A172 (cell line): ENCODE measurements at places on chromosomes 16 and 17.

GRCh38 chr17:7177954-7178477 lies 1.2 kb downstream of the ASGR1 start:
- DNase-seq, result peak; percentile 29

DNA sequence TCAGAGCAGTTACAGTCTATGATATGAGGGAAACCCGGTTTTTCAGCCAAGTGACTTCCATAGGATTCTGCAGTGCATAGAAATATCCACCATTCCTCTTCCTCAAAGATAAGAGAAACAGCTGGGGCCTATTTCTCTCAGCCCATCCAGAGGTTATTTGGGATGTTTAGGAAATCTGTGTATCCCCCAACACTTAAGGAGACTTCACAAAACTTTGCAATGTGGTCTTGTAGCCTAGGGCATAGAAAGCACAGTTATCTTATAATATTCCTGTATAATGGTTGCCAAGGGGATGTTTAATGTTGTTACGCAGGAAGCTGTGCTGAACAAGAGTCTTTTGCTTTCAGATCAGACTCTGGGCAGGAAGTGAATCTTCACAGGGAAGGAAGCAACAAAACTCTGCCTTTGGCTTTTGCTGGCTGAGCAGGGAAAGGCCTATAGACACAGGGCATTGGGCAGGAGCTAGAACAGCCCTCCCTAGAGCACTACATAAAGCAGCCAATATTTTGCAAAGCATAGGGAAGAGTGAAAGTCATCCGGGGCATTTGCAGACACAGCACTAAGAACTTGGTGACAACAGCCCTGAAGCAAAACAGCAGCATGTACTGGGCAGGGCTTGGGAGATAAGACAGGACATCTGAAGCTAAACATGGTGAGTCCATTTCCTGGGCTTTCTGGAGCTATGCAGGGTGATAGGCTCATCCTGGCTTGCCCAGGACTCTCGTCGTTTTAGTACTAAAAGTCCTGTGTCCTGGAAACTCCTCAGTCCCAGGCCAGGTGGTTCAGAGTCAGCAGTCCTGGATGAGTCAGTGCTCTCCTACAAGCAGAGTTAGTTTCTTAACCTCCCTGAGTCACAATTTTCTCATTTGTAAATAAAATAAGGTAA lies 18.7 kb upstream of the BEAN1 start:
- DNase-seq, result peak; percentile 91

- DNase-seq, result no peak
Observed at GRCh38 chr17:79065105-79065670, 9.4 kb upstream of the ENGASE start.

- DNase-seq, result no peak
Observed at GRCh38 chr16:88393571-88393970, 10.8 kb downstream of the ZNF469 start.

DNA sequence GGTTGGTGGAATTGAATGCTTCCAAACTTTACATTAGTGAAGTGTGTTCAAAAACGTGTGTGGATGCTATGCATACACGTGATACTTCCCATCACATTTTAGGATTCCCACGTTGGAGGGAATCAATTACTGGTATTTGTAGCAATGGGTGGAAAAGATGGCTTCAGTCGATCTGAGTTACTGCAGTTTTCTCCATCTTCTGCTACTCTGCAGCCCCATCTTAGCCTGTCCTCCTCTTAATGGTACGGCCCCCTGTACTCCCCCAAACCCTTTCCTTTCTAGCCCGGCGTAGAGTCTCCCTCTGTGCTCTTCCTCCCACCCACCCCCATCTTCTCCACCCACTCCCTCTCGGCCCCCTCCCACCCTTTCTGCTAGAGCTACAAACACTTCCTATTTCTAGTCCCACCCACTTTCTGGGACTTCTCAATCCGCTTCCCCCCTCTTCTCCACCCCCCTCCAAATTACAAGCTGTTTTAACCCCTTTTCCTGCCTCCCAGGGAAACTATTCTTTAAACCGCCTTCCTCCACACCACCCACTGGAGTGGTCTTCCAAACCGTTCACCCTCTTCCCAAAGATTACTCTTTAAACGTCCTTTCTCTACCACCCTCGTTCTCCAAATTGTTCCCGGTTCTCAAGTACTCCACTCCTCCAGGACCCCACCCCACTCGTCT lies 1.1 kb downstream of the CHTF8 start:
- peak; percentile 45 for DNase-seq

GRCh38 chr16:49822649-49823370 lies 33.1 kb downstream of the ZNF423 start:
- DNase-seq, result no peak

DNA sequence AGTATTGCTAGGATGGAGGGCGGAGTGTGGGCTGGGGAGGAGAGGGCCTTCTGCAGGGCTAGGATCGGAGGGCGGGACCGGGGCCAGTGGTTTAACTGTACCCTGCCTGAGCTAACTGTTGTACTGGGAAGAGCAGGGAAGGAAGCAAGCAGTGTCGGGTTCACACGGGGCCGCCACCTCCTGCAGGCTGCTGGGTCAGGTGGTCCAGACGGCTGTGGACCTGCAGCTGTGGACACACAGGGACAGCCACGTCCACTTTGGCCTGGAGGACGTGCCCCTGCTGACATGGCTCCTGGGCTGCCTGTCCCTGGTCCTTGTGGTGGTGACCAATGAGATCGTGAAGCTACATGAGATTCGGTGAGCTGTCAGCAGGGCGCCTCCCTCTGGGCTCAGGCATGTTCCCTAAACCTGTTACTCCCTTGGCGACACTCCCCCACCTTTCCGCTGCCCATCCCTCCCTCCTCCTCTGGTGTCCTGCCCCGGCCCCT lies 16.6 kb downstream of the CASKIN2 start:
- no peak for DNase-seq

DNA sequence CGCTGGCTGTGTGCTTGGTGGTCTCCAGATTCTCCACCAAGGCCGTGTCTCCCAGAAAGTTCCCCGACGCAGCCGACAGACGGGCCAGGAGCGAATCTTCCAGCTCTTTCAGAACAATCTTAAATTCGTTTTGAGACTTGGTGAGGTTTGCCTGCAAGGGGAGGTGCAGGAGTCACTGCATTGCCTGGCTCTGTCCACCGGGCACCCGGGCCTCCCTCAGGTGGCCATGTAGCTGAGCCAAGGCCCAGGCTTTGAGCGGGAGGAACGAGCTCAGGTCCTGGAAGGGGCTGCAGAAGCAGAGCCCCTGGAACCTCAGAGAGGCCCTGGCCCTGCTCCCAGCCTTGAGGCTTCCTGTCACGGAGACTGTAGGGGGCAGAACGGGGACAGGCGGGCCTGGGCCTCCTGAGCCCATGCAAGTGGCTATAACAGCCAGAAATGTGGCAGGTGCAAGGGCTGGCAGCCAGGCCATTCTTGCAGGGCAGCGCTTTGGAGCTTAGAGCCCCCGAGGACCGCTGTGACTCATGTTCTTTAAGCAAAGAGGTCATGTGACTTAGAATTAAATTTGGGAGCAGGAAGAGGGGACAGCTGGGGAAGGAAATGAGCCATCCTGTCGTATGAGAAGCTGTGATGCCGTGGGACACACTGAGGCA lies 72.4 kb downstream of the PGS1 start:
- no peak for DNase-seq
